ENCODE measurements at places on chromosomes 7 and 10.

- DNase-seq: no peak
These were observed 282.4 kb downstream of the CELF2 start for GRCh38 chr10:11300026-11300425.

GRCh38 chr7:24436131-24436920, 136.9 kb upstream of the PALS2 start:
- no peak for DNase-seq

GRCh38 chr7:31368620-31369019, 28.1 kb upstream of the NEUROD6 start:
- peak; percentile 72 for DNase-seq

DNA sequence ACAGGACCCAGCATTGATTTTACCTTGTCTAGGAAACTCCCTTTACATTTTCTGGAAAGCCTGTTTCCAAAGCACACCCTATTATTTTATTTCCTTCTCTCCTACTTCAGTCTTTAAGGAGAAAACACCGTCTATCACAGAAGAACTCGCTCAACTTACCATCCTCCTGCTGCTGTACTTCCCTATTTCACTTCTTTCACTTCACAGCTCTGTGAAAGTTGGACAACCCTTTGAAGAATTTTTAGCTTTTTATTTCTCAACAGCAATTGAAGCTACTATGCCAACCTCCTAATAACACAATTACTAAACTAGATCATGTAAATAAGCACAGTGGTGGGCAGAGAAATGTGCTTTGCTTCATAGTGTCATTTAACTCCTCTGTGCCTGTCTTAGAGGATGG, 166.5 kb downstream of the TFEC start:
- DNase-seq: no peak

DNA sequence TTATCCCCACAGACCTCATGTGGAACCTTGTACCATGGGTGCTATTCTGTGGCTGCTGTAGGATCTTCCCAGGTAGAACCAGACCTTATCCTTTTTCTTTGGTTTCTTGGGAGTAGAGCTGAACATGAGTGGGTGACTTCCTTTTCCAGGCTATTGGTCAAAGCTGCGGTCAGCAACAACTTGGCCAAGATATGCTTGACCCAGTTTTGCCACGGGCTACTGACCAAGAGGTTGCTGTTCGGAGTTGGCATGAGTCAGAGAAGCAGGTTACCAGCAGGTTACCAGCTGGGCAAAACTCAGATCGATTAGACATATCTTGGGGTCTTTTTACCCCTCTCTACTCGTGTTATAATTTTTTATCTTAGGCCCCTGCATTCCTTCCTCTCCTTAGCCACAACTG, 36.7 kb upstream of the HDAC9 start:
- DNase-seq: no peak

- DNase-seq: no peak
These were observed 37.2 kb downstream of the ERLIN1 start for GRCh38 chr10:100148353-100149211.

DNA sequence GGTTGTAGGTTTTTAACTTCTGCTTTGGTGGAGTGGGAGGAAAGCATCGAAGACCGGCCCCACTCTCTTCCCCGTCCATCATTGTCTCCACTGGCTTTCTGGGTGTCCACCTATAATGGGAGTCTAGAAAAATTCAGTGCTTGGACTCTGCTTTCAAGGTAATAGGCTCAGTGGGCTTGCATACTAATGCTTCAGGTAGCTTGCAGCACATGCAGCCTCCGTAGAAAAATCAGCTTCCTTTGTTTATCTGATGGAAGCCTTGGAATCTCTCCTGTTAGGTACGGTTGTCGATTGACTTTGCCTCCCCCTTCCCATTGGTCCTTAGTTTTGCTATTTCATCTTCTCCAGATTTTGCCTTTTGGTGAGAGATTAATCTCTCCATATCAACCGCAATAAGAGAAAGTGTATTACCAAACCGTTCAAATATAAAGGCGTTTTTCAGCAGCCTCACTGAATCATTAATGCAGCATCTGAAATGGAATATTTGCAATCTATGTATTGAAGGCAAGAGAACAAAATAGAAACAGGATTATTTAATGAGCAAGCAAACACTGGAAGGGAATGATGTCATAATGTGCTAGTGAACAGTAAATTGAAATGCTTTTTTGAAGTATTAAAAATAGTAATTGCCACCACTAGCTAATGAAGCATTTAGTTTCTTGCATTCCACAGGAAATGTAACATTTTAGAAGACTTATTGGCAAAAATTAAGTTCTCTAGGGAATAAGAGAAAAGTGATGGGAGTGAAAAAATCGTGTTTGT, 944 bp downstream of the AVL9 start:
- DNase-seq: no peak

GRCh38 chr10:130472236-130472635, 336.0 kb downstream of the GLRX3 start:
- no peak for DNase-seq

- no peak for DNase-seq
These were observed 807 bp upstream of the MINPP1 start for GRCh38 chr10:87503886-87504285.

- no peak for DNase-seq
These were observed 14.1 kb downstream of the SSMEM1 start for GRCh38 chr7:130221746-130222145.

DNA sequence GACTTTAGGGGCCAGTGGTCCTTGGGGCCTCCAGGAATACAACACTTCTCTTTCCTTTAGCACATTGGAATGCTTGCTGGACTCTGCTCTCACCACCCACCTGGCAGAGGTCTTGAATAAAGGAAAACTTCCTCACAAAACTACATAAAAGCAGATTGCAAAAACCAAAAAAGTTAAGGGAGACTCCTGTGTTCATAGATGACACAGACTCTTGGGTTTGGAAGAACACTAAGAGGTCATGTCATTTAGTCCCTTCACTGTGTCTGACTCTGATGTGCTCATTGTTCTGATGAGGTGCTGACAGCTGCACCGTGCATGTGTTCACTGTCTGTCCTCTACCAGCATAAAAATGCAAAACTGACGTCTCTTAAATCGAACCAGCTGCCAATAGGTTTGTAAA, 11.4 kb downstream of the BLNK start:
- no peak for DNase-seq

DNA sequence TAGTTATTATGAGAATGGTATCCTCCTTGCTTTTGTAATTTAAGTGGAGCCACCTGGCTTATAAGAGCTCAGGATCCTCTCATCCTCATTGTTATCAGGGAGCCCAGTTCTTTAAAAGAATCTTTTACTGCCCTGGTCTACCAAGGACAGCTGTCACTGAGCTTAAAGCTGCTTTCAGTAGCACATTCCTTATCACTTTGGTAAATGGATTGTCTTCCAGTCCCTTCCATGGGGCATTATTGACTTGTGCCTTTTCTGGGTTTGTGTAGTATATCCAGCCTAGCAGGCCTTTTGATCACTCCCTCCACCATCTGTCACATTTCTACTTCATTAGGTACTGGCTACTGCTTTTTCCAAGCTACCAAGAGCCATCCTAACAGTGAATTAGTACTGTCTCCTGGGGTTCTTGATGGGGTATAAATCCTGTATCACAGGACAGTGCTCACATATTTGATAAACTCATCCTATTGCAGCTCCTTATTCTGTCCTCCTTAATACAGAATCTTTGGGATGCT, 208.9 kb downstream of the TMEM26 start:
- DNase-seq: no peak

DNA sequence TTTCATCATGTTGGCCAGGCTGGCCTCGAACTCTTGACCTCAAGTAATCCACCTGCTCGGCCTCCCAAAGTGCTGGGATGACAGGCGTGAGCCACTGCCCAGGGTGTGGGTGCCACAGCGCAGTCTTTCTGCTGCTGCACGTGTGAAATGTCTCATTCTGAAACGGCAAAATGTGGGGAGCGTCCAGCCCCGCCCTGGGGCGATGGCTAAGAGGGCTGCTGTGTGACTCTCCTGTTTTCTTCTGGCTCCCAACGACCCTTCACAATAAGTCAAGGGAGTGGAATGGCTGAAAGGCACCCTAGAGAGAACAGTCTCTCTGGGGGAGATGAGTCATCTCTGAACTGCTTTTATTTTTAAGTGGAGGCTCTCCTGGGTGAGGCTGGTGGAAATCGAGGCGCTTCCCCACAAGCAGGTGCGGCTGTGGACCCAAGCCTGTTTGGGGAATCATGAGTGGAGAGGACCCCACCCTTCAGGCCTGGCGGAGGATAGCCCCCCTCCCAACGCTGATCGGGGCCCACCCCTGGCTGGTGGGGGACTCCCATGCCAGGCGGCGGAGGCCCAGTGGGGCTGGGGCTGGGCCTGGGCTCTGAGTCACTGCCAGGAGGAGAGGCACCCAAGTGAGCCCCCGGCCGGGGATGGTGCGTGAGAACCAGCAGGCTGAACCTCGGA, 18.0 kb downstream of the ADAP1 start:
- DNase-seq: no peak

DNA sequence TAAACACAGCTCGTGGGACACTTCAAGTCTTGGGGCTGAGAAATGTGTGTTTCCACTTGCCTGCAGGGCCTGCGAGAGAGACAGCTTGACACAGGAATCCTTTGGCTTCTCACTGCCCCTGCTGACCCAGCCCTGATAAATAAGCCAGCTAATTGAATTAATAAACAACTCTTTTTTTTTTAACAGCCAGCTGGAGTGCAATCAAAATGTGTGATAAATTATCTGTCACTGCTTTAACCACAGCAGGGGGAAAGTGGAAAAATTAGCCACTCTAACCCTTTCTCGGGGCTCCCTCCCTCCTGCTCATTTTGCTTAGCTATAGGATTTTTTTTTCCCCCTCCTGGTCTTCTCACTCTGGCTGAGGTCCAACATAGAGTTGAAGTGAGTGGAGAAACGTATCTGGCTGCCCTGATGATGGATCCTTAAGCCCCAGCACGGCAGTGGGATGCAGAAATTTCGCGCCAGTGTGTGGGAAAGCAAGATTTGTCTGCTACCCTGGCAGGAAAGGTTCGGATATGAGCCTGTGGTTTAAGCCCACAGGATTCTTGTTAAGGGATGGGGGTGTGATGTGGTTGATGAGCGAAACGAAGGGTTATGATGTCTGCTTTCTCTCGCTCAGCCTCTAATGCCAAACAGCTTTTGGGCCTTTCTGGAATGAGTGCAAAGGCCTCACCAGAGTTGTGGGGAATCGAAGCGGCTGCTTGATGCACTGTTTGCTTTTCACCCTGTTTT, 173.8 kb downstream of the TRIL start:
- DNase-seq: peak; percentile 98

Data from NCI-H1417 (cell line).